ENCODE measurements at places on chromosomes 1 and 21.

DNA sequence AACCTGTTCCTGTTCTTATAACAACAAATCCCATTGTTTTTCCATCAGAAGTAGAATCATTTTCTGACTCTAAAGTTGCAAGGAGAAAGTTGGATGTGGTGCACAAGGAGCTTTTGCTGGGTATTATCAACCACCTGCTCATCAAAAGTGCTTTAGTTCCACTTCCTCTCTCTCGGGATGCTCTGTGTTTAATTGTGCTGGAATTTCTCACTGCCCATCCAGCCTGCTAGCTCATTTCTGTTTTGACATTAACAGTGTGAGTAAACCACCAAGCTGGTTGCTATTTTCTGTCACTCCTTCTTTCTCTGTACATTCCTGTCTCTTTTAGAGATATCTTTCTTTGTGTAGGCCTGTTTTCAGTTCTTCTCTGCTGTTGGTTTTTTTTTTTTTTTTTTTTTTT is 6.0 kb downstream of the KDM4A start:
- no peak for DNase-seq

DNA sequence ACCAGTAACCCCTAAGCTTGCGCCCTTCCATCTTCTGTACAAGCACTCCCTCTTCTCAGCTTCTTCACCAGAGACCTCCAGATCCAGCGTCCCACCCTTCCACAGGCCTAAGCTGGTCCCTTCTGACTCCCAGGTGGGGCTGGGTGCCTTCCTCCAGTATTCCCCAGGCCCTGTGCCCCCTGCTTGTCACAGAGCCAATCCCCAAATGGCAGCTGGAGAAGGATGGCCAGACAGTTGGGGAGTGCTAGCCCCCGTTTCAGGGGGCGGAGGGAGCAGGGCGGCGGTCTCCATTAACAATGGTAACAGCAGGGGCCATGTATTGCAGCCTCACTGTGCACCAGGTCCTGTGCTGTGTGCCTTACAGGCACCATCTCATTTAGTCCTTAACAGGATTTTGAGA is 85.7 kb downstream of the KCNN3 start:
- no peak for DNase-seq

DNA sequence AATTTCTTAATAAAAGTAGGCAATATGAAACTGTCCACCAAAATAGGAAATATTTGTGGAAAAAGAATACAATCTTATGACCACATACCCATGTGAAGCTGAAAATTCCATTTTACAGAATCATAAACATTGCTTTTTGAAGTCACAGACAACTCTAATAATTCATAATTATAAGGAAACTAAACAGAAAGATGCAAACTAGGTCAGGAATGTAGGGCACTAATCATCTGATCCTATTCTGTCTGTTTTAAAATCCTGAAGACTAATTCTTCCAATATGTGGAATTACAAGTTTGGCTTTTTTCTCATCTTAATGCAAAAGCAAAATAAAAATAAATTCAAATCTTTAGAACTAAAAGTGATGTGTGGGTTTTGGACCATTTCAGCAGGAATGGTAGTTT is 528.6 kb downstream of the LTN1 start:
- DNase-seq: no peak

- DNase-seq: no peak
Measured at GRCh38 chr21:29669416-29669815, 270.4 kb downstream of the GRIK1 start.

DNA sequence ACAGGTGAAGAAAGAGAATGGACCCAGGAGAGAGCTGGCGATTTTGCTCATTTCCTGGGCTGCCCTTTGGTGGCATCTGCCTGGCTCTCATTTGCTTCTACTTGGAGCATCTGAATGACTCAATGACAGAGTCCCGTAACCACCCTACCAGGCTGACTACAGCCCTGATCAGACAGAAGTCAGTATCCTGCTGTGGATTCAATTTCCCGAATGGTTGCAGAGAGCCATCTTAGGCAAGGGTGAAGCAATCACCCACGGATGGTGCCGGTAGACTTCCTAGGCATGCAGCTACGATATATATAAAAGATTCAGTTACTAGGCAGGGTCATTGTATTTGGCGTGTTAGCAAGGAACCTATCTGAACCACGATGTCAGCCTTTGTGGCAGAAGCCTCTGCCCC is 10.2 kb downstream of the AJAP1 start:
- no peak for DNase-seq

DNA sequence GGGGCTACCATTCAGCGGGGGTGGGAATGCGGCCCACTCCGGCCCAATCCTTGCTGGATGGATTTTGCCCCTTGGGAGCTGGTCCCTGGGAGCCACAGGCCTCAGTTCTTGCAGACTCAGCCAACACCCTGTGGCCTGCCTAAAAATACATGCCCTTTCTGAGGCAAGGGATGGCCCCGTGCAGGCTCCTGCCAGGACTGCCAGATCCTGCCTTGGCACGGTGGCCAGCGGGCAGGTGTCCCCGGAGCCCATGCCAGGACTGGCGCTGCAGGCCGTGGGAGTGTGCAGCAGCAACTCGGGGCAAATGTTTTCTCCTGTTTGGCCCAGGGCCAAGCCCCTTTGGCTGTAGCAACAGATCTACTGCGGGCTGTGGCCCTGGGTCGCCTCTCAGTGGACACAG is 1.6 kb upstream of the PANK4 start:
- no peak for DNase-seq

GRCh38 chr1:84756455-84757082 is 66.3 kb upstream of the SSX2IP start:
- DNase-seq: no peak

- DNase-seq: no peak
Measured at GRCh38 chr1:94542088-94542870, 720 bp upstream of the F3 start.

DNA sequence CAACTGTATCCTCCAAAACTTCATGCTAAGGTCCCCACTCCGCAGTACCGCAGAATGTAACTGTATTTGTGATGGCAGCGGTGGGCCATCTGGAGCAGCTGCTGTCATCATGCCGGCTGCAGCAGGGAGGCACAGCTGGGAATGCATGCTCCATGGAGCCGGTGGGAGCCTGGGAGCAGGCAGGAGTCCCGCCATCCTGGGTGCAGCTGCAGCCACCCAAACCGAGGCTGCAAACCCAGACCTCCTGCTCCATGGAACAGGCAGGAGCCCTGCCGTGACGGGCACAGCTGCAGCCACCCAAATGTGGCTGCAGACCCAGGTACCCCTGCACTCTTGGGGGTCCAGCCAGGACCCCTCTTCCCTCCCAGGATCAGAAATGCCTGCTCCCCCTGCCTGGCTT is 80.3 kb downstream of the SCMH1 start:
- no peak for DNase-seq

DNA sequence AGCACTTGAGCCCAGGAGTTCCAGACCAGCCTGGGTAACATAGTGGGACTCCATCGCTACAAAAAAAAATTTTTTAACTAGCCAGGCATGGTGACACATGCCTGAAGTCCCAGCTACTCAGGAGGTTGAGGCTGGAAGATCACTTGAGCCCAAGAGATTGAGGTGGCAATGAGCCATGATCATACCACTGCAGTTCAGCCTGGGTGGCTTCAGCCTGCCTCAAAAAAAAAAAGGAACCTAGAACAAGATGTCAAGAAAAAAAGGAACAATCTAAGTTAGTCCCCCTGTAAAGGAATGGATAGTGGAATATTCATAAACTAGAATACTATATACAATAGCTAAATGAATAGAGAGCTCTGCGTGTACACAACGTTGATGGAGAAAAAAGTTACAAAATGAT is 14.4 kb downstream of the NSL1 start:
- no peak for DNase-seq
